Spinal cord (tissue), 10 donors: ENCODE measurements at places on chromosomes 5 and 9. TPM values are rescaled to one million over a fixed set of nuclear protein-coding genes. Genes with fewer than 3 reads are reported as not detected.

Gene NFIB
- 93.5 TPM for total RNA-seq

DNA sequence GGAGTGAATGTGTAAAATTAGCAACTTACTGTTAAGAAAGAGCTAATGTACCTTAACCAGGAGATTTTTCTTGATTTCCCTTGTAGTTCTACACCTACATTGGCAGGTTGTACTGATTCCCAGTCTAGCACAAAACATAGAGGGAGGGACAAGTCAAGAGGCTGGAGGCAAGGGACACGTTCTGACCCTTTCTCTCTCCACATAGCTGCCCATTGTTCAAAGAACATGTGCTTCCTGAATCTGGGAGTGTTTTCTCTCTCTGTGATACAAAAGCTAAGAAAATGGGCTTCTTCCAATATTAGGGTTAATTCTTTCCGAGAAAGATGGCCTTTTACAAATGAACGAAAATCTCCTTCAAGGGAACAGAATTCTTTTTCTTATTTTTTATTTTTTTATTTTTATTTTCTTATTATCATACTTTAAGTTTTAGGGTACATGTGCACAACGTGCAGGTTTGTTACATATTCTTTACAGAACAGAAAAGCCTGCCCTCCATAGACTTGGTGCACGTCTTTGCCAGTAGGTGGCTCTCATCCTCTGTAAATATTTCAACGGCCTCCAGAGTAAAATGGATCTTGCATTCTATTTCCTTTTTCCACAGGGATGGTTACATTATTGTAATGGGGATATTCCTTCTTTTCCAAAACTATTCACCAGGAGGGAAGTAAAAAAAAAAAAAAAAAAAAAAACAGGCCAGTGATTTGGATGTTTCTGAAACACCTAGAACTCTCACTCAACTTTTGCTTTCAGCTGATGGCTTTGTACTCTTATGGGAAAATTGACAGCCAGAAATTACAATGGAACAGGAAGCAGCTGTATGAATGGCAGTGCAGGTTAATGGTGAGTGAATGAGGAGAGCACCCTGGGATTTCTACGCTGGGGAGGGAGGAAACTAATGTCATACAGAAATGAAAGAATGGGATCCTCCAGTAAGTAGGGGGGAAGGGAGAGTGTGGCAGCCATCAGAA lies 13.1 kb upstream of the IFNA5 start:
- DNase-seq = peak; percentile 77

- no peak for DNase-seq
Observed at GRCh38 chr9:124040935-124041816, 29.6 kb downstream of the LHX2 start.

Gene FCN1
- 13.8 TPM for total RNA-seq

DNA sequence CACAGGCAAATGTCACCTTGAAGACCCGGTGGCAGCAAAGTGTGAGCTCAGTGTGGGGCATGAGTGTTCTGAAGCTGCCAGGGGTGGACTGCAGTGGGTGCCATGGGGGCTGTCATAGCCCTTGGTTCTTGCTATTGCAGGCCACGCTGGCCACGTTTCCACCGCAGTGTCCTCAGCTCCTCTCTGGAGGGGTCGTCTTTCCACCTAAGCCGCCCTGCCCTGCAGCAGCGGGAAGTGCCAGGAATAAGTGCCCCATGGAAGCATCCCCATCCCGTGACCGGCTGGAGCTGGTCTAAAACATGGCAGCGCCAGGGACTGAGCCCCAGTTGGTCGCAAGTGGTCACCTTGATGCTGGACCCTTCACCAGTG lies 6.9 kb downstream of the OBP2B start:
- DNase-seq = no peak

GRCh38 chr9:130664251-130665028 lies at the start of gene PRDM12:
TSS of gene PRDM12 (plus strand) at chr9:130664594. CDS start at chr9:130664654, 60 bp downstream.
- no peak for DNase-seq

- DNase-seq = no peak
Observed at GRCh38 chr9:84620338-84620737, 49.2 kb upstream of the NTRK2 start.

Gene C5orf58
- not detected for total RNA-seq

DNA sequence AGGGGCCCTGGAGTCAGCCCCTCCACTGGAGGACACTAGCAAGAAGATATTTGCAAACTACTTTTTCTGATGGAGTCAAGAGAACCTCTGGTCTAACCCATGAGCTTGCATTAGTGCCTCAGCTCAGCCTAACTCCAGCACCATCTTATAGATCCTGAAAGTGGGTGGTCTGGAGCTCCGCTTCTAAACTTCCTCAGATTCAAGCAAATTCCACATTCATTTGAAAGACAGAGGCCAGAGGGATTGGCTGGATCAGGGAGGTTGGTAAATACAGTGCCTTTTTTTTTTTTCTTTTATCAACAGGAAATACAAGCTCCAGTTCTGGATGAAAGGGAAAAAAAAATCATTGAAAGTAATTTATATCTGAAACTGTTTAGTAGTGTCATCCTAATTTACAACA lies 99.9 kb downstream of the ENC1 start:
- DNase-seq = no peak

Gene NME5
- total RNA-seq = 17.0 TPM

- DNase-seq = no peak
Observed at GRCh38 chr5:38023799-38024198, 184.0 kb upstream of the GDNF start.

DNA sequence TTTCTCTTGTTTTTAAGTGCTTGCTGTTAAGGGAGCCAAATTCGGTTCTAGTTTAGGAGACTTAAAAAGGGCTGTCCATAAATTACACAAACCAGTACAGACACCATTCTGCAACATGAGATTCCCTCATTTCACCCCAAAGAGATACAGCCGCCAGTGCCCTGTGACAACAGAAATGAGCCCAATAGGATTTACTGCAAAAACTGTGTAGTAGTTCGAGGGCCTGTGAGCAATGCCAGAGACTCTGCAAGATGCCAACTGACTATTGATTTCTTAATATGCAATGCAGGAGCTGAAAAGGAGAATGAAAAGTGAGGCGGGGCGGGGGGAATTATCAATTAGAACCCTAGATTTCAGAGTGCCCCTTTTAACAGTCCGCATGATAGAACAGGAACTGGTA lies 5.7 kb upstream of the C5orf15 start:
- DNase-seq = no peak

Gene FAM81B
- total RNA-seq = 2.4 TPM

Gene TOPORS
- total RNA-seq = 42.3 TPM

DNA sequence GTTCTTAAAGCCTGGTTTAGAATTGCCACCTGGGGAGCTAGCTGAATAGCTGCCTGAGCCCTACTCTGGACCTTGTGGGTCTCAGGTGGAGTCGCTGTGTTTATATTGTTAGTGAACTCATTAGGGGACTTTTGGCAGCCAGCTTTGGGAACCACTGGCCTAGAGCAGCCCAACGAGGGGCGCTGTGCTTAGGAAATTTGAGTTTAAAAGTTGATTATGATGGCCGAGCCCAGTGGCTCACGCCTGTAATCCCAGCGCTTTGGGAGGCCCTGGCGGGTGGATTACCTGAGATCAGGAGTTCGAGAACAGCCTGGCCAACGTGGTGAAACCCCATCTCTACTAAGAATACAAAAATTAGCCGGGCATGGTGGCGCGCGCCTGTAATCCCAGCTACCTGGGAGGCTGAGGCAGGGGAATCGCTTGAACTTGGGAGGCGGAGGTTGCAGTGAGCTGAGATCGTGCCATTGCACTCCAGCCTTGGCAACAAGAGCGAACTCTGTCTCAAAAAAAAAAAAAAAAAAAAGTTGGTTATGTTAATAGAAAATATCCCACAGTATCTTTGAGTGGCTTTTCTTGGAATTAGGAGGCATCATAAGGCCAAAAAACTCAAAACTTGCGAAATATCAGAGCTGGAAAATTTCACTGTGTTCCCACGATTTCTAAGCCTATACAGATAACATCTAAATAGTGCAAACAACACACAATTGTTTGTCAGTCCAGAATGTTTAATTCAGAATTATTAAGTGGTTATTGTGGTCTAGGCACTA lies 809 bp downstream of the MCCC2 start:
- DNase-seq = no peak

- DNase-seq = no peak
Observed at GRCh38 chr5:158589939-158590338, 509.8 kb downstream of the EBF1 start.

DNA sequence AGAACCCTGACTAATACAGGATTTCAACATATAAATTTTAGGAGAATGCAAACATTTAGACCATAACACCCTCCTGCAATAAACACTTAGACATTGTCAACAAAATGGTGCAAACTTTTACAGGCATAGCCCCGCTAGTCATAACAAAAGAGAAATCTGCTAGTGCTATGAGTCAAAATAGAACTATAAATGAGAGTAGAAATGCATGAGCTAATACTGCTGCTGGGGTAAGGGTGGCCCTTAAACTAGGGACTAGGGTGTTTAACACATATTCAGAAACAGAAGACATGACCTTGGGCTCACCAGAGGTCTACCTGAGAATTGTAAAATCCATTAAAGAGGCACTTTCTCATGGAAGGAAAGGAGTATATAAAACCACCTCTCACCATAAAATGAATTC lies 131.6 kb downstream of the TLR4 start:
- no peak for DNase-seq

DNA sequence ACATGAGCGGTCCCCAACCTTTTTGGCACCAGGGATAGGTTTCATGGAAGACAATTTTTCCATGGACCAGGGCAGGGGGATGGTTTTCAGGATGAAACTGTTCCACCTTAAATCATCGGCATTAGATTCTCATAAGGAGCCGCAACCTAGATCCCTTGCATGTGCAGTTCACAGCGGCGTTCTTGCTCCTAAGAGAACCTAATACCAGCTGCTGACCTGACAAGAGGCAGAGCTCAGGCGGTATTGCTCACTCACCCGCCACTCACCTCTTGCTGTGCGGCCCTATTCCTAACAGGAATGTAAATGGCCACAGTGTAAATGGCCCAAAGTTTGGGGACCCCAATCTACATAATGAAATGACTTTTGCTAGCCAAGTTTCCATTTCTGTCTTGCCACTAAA lies 3.1 kb upstream of the PLIN2 start:
- DNase-seq = no peak

GRCh38 chr9:22100626-22101025 lies 91.5 kb upstream of the CDKN2B start:
- DNase-seq = no peak

Gene GDF9
- 0.69 TPM for total RNA-seq

- DNase-seq = no peak
Observed at GRCh38 chr9:120360046-120360445, 219.9 kb downstream of the CDK5RAP2 start.

DNA sequence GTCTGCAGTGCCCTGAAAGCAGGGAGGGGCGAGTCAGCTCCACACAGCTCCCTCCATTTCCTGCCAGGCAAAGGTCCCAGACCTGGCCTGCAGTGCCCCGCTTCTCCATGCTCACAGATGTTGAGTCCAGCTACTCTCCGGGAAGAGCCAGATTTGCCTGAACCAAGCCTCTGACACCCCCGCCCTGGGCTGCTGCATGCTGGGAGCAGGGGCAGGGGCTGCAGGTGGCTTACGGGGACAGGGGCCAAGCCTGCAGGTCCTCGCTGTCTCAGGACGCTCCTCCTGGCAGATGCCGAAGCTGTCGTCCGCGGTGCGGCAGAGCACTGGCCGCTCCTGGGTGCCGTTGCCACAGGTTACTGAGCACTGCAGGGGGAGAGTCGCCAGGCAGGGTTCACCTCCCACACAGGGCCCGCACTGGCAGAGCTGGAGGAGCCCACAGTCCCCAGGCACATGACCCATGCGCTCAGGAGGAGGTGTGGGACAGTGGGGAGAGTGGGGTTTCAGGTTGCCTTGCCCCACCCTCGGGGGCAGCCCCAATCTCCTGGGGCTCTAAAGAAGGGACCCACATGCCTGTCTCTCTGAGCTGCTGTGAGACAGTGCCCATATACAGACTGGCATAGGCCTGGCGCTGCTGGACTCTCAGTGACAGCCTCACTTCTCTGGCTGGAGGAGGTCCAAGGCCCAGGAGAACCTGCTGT lies 62.4 kb downstream of the ZNF354C start:
- no peak for DNase-seq

DNA sequence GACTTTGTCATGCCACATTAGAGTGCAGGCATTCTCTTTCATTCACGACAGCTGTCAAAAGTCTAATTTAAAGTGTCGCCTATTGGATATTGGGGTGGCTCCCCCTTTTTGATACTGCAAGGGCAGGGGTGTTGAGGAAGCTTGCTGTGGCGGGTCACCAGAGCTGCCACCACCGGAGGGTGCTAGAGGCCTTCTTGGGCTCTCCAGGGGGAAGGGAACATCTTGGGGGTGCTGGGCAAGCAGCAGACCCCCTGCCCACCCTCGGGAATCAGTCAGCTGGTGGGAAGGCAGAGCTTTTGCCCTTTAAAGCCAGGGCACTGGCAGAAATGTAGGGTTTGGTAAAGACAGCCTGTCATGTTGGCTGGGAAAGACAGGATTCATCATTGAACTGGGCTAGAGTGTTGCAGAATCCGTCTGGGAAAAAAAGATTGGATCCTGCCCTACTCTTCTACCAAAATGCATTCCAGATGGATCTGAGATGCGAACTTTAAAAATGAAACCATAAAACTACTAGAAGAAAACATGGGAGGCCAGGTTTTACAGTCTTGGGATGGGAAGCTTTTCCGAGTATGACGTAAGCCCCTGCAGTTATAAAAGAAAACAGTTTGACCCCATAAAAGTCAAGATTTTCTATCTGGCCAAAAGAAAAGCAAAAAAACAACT lies 22.3 kb downstream of the COL5A1 start:
- DNase-seq = no peak

Gene SERF1A
- total RNA-seq = 13.6 TPM

Gene OSMR
- 10.1 TPM for total RNA-seq

DNA sequence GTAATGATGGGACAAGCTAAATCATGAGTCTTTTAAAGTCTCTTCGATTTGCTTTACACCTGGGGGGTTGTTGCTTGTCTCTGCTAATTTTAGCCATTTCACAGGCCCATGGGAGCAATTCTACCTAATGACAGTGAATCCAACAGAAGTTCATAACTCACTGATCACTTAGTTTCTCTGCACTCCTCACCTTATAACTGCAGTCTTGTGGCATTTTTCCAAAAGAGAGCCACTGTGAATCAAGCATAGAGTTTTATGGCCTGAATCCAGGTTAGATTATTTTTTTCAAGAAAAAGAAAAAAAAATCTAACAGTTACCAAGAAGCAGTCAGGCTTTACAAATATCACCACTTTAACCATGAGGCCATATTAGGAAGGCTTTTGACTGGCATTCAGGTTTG lies 1.5 kb upstream of the IL7R start:
- no peak for DNase-seq

- DNase-seq = no peak
Observed at GRCh38 chr5:175279506-175279905, 164.5 kb downstream of the DRD1 start.

Gene WNK2
- total RNA-seq = 29.2 TPM

- no peak for DNase-seq
Observed at GRCh38 chr5:95072281-95072680, 212.6 kb downstream of the MCTP1 start.
